ENCODE measurements at places on chromosomes 1 and 21.

GRCh38 chr1:55773211-55773940 lies 558.2 kb upstream of the USP24 start:
- no peak for DNase-seq

GRCh38 chr21:43603641-43604504 lies 55.4 kb downstream of the HSF2BP start:
- DNase-seq = no peak

GRCh38 chr1:200247518-200247917 lies 162.3 kb downstream of the ZNF281 start:
- DNase-seq = no peak

- no peak for DNase-seq
These were observed 10.7 kb upstream of the ZP4 start for GRCh38 chr1:237901299-237901934.

Data from stimulated activated naive CD4-positive, alpha-beta T cell (primary cell).